ENCODE measurements at places on chromosomes 5 and 9. TPM values are rescaled to one million over a fixed set of nuclear protein-coding genes. Genes with fewer than 3 reads are reported as not detected.

PNPLA7 gene
- total RNA-seq = 0.50 TPM

RANBP6 gene
- total RNA-seq = 19.5 TPM

BTNL3 gene
- total RNA-seq = not detected

IL3 gene
- not detected for total RNA-seq

GARNL3 gene
- total RNA-seq = 2.4 TPM

TMEM215 gene
- total RNA-seq = not detected

SLC36A2 gene
- total RNA-seq = not detected

TRAF2 gene
- 9.1 TPM for total RNA-seq

APC gene
- 22.4 TPM for total RNA-seq

CTXN3 gene
- not detected for total RNA-seq

CDH9 gene
- not detected for total RNA-seq

CER1 gene
- total RNA-seq = not detected

MPDZ gene
- 13.1 TPM for total RNA-seq

PCDHB3 gene
- 0.15 TPM for total RNA-seq

STXBP1 gene
- total RNA-seq = 19.0 TPM

CD72 gene
- 0.50 TPM for total RNA-seq

NR3C1 gene
- total RNA-seq = 25.4 TPM

GBGT1 gene
- total RNA-seq = 2.4 TPM

NR2F1 gene
- 95.8 TPM for total RNA-seq

Data from bronchus fibroblast of lung (primary cell).